ENCODE measurements at places on chromosomes 5 and 9. TPM values are rescaled to one million over a fixed set of nuclear protein-coding genes. Genes with fewer than 3 reads are reported as not detected.

GRCh38 chr5:131488463-131488862 is 146.6 kb downstream of the RAPGEF6 start:
- no peak overlapping the region for H3K27ac ChIP-seq
- DNase-seq, result no peak
- no peaks in the 10 kb centered on the region for H3K4me1 ChIP-seq
- no peak overlapping the region for H3K4me3 ChIP-seq
- H3K36me3 ChIP-seq, result no peaks in the 10 kb centered on the region
- H3K27me3 ChIP-seq, result no peaks in the 10 kb centered on the region

GRCh38 chr9:105117234-105117633 is 127.2 kb upstream of the SLC44A1 start:
- H3K27ac ChIP-seq, result peak overlapping the region; percentile 21
- H3K27me3 ChIP-seq, result no peaks in the 10 kb centered on the region
- DNase-seq, result no peak
- H3K36me3 ChIP-seq, result no peaks in the 10 kb centered on the region
- no peak overlapping the region for H3K4me3 ChIP-seq

Gene NR2F1
- 2.8 TPM for total RNA-seq

Gene CLIC3
- not detected for total RNA-seq

Gene CARTPT
- total RNA-seq, result 4.4 TPM

All from transverse colon (tissue), 4 donors.